ENCODE measurements at places on chromosomes 3 and 15. TPM values are rescaled to one million over a fixed set of nuclear protein-coding genes. Genes with fewer than 3 reads are reported as not detected.

Gene KCNH8
- not detected for total RNA-seq

Gene MESP1
- 4.6 TPM for total RNA-seq

Gene ACKR4
- total RNA-seq: 0.15 TPM

Gene IMPG2
- total RNA-seq: 0.05 TPM

DNA sequence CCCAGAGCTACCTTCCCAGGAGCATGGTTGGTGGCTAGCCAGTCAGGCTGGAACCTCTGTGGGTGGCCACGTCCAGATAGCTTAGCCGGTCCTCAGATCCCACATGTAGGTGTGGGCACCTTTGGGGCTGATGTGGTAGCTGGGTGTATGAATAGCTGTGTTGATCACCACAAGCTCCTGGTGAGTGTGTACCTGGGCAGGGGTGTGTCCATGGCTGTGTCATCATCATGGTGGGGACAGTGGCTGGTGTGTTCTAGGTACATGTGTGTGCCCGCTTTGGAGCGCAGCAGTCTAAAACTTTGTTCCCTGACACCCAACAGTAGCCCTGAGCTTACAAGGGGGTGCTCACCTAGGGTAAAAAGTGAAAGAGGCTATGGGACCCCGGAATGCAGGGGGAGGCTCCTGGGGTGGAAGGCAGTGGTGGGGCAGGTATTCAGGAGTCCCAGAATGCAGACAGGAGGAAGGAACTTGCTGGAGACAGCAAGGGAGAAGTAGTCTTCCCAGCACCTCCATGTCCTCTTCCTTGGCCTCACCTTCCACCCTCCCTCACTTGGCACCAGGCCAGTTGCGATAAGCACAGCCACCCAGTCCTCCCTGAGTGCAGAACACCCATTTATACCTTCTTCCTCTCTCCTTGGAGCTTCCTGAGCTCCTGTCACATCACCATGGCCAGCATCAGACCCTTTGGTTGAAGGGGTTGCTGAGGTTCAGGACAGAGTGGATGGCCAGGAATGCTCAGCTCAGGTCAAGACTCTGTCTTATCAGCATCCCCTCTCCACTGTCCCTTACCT lies 1.2 kb downstream of the CISH start:
- H3K27me3 ChIP-seq: no peaks in the 10 kb centered on the region
- no peak for DNase-seq
- peak overlapping the region; percentile 98 for H3K27ac ChIP-seq
- peaks cover 77% of the 10 kb centered on the region for H3K36me3 ChIP-seq
- peak overlapping the region; percentile 99 for H3K4me3 ChIP-seq

GRCh38 chr3:68931406-68932149 lies 769 bp downstream of the TAFA4 start:
- H3K36me3 ChIP-seq: no peaks in the 10 kb centered on the region
- peaks cover 60% of the 10 kb centered on the region for H3K27me3 ChIP-seq
- no peaks in the 10 kb centered on the region for H3K4me1 ChIP-seq
- DNase-seq: no peak

- H3K4me1 ChIP-seq: no peaks in the 10 kb centered on the region
- H3K4me3 ChIP-seq: no peak overlapping the region
- no peak for DNase-seq
- H3K27me3 ChIP-seq: no peaks in the 10 kb centered on the region
Observed at GRCh38 chr3:65245133-65246063, 557.6 kb upstream of the ADAMTS9 start.

GRCh38 chr3:9290566-9290965 lies 41.1 kb upstream of the SRGAP3 start:
- peaks cover 6% of the 10 kb centered on the region for H3K27me3 ChIP-seq
- H3K36me3 ChIP-seq: no peaks in the 10 kb centered on the region

Gene ITIH4
- total RNA-seq: 3.1 TPM

- no peak for DNase-seq
- H3K4me3 ChIP-seq: no peak overlapping the region
- H3K27me3 ChIP-seq: peaks cover 4% of the 10 kb centered on the region
- no peaks in the 10 kb centered on the region for H3K4me1 ChIP-seq
- H3K36me3 ChIP-seq: no peaks in the 10 kb centered on the region
Observed at GRCh38 chr15:70866982-70867641, 13.2 kb upstream of the LARP6 start.

DNA sequence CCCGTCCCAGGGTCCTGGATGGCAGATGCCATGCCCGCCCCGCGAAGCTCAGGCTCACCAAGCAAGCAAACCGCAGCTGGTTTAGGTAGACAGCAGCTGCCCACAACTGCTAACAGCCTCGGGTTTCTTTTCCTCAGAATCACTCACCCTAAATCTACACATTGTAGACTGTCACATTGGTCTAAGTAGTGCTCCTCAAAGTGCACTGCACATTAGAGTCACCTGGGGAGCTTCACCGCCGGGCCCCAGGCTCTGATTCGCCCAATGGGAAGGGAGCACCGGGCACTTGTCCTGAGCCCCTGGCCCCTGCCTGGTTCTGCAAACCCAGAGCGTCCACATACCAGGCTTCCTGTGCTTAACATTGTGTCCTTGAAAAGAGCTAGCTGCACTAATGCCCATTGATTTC lies 752 bp downstream of the OCA2 start:
- H3K4me1 ChIP-seq: peaks cover 32% of the 10 kb centered on the region
- H3K27ac ChIP-seq: no peak overlapping the region
- no peak for DNase-seq
- H3K27me3 ChIP-seq: peaks cover 50% of the 10 kb centered on the region
- H3K36me3 ChIP-seq: peaks cover 3% of the 10 kb centered on the region

DNA sequence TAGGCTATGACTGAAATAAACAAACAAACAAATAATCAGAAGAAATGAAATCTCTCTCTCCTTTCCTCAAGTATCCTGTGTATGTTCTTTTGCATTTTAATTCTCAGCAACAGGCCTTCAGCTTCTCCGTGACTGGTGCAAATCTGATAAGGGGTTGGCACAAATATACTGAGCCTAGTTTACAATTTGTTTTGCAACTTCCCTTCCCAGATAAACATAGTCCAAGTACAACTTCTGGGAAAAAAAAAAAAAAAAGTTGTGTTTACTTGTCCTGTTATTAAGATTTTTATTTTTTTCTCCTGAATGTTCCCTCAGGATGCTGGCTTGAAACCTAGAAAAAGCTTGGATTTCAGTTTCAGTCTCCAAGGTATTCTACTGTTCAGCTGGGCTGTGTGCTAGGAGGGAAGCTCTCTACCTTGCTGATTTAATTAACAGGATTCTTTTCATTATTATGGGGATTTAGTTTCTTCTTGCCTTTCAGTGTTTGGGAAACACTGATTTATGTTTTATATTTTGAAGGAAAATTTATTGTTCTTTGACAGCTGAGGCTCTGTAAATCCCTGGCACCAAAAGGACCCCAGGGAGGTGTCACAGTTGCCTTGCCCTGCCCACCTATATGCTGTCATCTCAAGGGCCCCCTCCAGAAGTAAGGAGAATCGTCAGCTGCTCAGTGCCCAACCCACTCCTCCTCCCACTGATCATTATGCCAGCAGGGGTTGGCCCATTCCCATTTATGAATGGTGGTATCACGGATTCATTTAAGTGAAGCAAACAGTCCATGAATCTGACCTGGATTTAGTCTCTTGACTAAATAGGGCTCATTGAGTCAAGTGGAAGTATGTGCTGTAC lies 185.2 kb downstream of the MEIS2 start:
- H3K4me1 ChIP-seq: no peaks in the 10 kb centered on the region
- H3K4me3 ChIP-seq: no peak overlapping the region
- H3K27ac ChIP-seq: no peak overlapping the region
- no peaks in the 10 kb centered on the region for H3K36me3 ChIP-seq
- H3K27me3 ChIP-seq: no peaks in the 10 kb centered on the region

DNA sequence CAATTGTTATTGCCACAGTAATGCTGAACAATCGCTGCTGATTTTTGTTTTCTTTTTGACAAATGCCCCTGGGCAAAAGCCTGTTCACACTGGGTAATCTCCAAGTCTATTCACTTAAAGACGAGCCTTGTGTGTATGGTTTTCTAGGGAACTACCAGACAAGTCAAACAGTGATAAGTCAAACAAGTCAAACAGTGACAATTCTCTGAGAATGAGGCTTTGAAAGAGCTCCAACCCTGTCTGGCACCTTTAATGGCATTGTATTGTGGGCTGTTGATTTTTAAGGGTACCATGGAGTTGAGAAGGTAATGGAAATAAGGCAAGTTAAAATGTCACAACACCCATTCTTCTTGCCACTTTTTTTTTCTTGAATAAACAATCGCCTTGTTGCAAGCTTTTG lies 59.4 kb upstream of the TMC3 start:
- H3K27ac ChIP-seq: no peak overlapping the region
- H3K4me3 ChIP-seq: no peak overlapping the region
- no peak for DNase-seq
- H3K36me3 ChIP-seq: no peaks in the 10 kb centered on the region

GRCh38 chr3:100170486-100170885 lies 56.2 kb upstream of the FILIP1L start:
- peaks cover 11% of the 10 kb centered on the region for H3K36me3 ChIP-seq
- H3K27me3 ChIP-seq: no peaks in the 10 kb centered on the region

DNA sequence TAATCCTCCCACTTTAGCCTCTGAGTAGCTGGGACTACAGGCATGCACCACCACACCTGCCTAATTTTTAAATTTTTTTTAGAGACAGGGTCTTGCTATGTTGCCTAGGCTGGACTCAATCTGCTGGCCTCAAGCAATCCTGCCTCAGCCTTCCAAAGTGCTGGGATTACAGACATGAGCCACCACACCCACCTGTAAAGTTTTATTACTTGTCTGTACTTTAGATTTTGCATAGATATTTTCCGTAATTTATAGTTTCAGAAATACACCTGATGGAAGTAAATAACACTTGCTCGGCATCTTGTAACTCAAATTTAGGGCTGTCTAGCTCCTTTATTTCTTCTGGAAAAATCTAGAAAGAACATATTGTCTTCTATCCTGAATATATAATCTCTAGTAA lies 5.8 kb downstream of the DZIP3 start:
- H3K4me3 ChIP-seq: no peak overlapping the region
- peaks cover 29% of the 10 kb centered on the region for H3K4me1 ChIP-seq
- no peak for DNase-seq
- H3K27me3 ChIP-seq: no peaks in the 10 kb centered on the region

GRCh38 chr3:145864336-145864735 lies 296.6 kb downstream of the PLOD2 start:
- no peaks in the 10 kb centered on the region for H3K36me3 ChIP-seq
- H3K27ac ChIP-seq: no peak overlapping the region
- no peaks in the 10 kb centered on the region for H3K27me3 ChIP-seq
- H3K4me3 ChIP-seq: no peak overlapping the region
- no peak for DNase-seq
- H3K4me1 ChIP-seq: no peaks in the 10 kb centered on the region

Gene GP5
- 0.31 TPM for total RNA-seq

Gene GABRA5
- total RNA-seq: not detected

Gene GLDN
- total RNA-seq: not detected

Gene MFSD1
- 21.2 TPM for total RNA-seq

GRCh38 chr3:124119056-124119716 lies 127.3 kb upstream of the ROPN1 start:
- DNase-seq: no peak
- no peak overlapping the region for H3K27ac ChIP-seq
- H3K4me1 ChIP-seq: no peaks in the 10 kb centered on the region
- no peak overlapping the region for H3K4me3 ChIP-seq
- H3K27me3 ChIP-seq: no peaks in the 10 kb centered on the region
- no peaks in the 10 kb centered on the region for H3K36me3 ChIP-seq

DNA sequence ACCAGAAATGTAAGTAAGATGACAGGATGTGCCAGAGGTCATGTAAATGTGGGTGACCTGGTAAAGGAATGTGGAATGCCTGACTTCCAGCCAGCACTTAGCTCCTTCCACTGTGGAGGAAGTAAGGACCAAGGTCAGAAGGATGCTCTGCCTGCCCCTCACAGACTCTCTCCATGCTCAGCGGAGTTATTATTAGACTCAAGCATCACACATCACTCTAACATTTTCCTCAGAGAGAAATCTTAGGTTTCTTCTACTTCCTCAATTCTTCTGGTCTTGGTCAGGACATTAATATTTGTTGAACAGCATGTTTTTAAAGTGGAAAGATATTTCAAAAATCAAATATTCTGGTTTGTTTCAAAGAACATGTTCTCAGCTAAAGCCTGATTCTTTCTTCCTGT lies 231.4 kb upstream of the WNT5A start:
- peaks cover under 1% of the 10 kb centered on the region for H3K27me3 ChIP-seq
- H3K4me3 ChIP-seq: no peak overlapping the region
- no peaks in the 10 kb centered on the region for H3K4me1 ChIP-seq
- no peak for DNase-seq

- no peak overlapping the region for H3K4me3 ChIP-seq
- no peak for DNase-seq
- no peaks in the 10 kb centered on the region for H3K4me1 ChIP-seq
- no peaks in the 10 kb centered on the region for H3K36me3 ChIP-seq
- no peak overlapping the region for H3K27ac ChIP-seq
Observed at GRCh38 chr3:154228561-154229216, 95.6 kb downstream of the DHX36 start.

GRCh38 chr15:37652646-37653417 lies 281.6 kb upstream of the TMCO5A start:
- no peaks in the 10 kb centered on the region for H3K4me1 ChIP-seq
- H3K36me3 ChIP-seq: no peaks in the 10 kb centered on the region
- no peak overlapping the region for H3K4me3 ChIP-seq
- no peaks in the 10 kb centered on the region for H3K27me3 ChIP-seq
- no peak for DNase-seq

Gene NTRK3
- total RNA-seq: 0.24 TPM

- no peaks in the 10 kb centered on the region for H3K36me3 ChIP-seq
- no peaks in the 10 kb centered on the region for H3K4me1 ChIP-seq
- H3K27ac ChIP-seq: no peak overlapping the region
- DNase-seq: no peak
Observed at GRCh38 chr15:77901251-77901881, 176.1 kb downstream of the TBC1D2B start.

GRCh38 chr3:133158686-133159085 lies 120.5 kb downstream of the TMEM108 start:
- H3K36me3 ChIP-seq: no peaks in the 10 kb centered on the region
- H3K4me3 ChIP-seq: no peak overlapping the region
- peaks cover 9% of the 10 kb centered on the region for H3K27me3 ChIP-seq
- no peak overlapping the region for H3K27ac ChIP-seq
- DNase-seq: no peak

GRCh38 chr3:194130807-194131589 lies 5.0 kb upstream of the HES1 start:
- no peak overlapping the region for H3K27ac ChIP-seq
- H3K4me1 ChIP-seq: peaks cover 50% of the 10 kb centered on the region
- H3K36me3 ChIP-seq: peaks cover 2% of the 10 kb centered on the region

Gene DPPA4
- total RNA-seq: not detected

GRCh38 chr3:38960953-38961622 lies 90.7 kb downstream of the SCN11A start:
- no peak overlapping the region for H3K27ac ChIP-seq
- no peak overlapping the region for H3K4me3 ChIP-seq
- H3K27me3 ChIP-seq: no peaks in the 10 kb centered on the region
- H3K4me1 ChIP-seq: no peaks in the 10 kb centered on the region
- H3K36me3 ChIP-seq: no peaks in the 10 kb centered on the region
- no peak for DNase-seq

DNA sequence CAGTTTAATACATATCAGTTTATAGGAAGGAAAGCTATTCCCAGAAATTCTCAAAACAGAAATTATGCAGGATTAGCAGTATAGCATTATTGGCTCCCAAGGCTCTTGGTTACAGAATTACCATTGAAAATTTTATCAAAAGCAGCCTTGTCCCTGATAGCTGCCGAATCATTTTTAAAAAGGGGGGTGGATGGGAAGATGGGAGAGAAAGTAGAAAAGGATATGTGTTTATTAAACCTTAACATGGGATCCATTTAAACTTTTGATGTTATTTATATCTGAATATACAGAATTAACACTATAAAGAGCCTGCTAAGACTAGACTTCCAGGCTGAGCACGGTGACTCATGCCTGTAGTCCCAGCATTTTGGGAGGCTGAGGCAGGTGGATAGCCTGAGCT lies 10.8 kb downstream of the RCN2 start:
- peaks cover 36% of the 10 kb centered on the region for H3K36me3 ChIP-seq
- H3K27me3 ChIP-seq: no peaks in the 10 kb centered on the region
- peaks cover 15% of the 10 kb centered on the region for H3K4me1 ChIP-seq
- H3K27ac ChIP-seq: no peak overlapping the region

Gene ACSBG1
- total RNA-seq: 0.52 TPM
